ENCODE measurements at places on chromosomes 2 and 18.

- no peak overlapping the region for H3K4me3 ChIP-seq
- DNase-seq: no peak
- no peaks in the 10 kb centered on the region for H3K27me3 ChIP-seq
- peaks cover 2% of the 10 kb centered on the region for H3K36me3 ChIP-seq
Measured at GRCh38 chr18:79242246-79242645, 153.5 kb upstream of the NFATC1 start.

DNA sequence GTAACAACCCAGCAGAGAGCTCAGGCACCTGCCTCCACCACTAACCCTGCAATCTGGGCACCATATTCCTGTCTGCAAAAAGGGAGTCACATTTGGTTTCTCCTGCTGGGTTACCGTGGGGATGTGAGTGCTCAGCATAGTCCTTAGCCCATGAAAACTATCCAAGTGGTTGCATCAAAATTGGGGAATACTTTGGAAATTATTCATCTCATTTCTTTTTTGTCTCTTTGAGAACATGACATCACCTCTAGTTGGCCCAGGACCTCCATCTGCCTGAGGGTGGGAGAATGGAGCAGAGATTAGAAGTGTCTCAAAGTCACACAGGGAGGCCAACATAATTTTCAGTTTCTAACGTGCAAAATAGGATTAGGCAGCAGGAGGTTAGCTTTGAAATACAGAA is 19.3 kb upstream of the SPP2 start:
- peaks cover 3% of the 10 kb centered on the region for H3K36me3 ChIP-seq
- DNase-seq: no peak

- peaks cover 5% of the 10 kb centered on the region for H3K27me3 ChIP-seq
- no peaks in the 10 kb centered on the region for H3K36me3 ChIP-seq
- no peak overlapping the region for H3K27ac ChIP-seq
- no peak for DNase-seq
- H3K4me1 ChIP-seq: no peaks in the 10 kb centered on the region
Measured at GRCh38 chr2:218193701-218194100, 23.3 kb upstream of the ARPC2 start.

- H3K27ac ChIP-seq: peak overlapping the region; percentile 45
- H3K4me3 ChIP-seq: no peak overlapping the region
- H3K27me3 ChIP-seq: no peaks in the 10 kb centered on the region
- DNase-seq: no peak
- H3K4me1 ChIP-seq: peaks cover 15% of the 10 kb centered on the region
Measured at GRCh38 chr2:218229239-218229638, 12.2 kb downstream of the ARPC2 start.

DNA sequence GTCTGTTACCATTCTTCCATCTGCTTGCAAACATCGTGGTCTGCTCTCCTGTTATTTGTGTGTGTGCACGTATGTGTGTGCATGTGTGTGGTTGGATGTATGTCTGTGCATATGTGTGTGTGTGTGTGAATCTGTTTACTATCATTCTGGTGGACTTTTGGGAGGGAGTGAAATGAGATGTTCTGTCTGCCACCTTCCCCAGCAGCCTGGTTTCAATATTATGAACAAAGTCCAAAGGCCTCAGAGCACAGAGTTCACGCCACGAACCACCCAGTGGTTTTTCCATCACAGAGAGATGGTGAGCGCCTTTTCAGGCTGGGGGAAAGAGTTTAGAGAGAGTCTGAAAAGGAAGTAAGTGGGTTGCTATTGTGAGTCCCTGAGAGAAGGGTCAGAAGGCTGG is 67.1 kb upstream of the YWHAQ start:
- no peak overlapping the region for H3K4me3 ChIP-seq

- no peaks in the 10 kb centered on the region for H3K27me3 ChIP-seq
- H3K4me3 ChIP-seq: no peak overlapping the region
- no peak for DNase-seq
- no peak overlapping the region for H3K27ac ChIP-seq
Measured at GRCh38 chr2:9965119-9965822, 13.8 kb downstream of the GRHL1 start.

- DNase-seq: no peak
- no peak overlapping the region for H3K4me3 ChIP-seq
- H3K4me1 ChIP-seq: peaks cover 9% of the 10 kb centered on the region
Measured at GRCh38 chr2:41912337-41912736, 135.5 kb upstream of the PKDCC start.

DNA sequence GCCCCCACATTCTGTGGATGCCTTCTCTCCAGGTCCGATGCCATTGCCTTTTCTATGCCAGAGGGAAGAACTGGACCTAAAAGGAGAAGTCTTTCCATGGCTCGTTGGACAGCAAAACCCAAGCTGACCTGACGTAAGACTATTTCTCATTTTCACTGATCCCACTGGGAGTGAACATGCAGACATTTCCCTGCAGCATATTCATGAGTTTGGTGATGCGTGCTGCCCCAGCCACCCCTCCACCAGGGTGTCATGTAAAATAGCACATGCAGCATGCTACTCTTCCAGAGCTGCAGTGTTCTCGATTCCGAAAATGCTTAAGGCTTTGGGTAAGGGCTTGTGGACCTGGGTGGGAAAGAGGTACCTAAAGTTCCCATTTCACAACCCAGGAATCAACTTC is 221.2 kb downstream of the UXS1 start:
- H3K27ac ChIP-seq: no peak overlapping the region
- H3K4me3 ChIP-seq: no peak overlapping the region
- peaks cover 2% of the 10 kb centered on the region for H3K4me1 ChIP-seq
- peaks cover 16% of the 10 kb centered on the region for H3K27me3 ChIP-seq

- peak overlapping the region; percentile 48 for H3K4me3 ChIP-seq
- peaks cover 48% of the 10 kb centered on the region for H3K4me1 ChIP-seq
- no peaks in the 10 kb centered on the region for H3K36me3 ChIP-seq
Measured at GRCh38 chr2:30217644-30218337, 13.5 kb upstream of the LBH start.

DNA sequence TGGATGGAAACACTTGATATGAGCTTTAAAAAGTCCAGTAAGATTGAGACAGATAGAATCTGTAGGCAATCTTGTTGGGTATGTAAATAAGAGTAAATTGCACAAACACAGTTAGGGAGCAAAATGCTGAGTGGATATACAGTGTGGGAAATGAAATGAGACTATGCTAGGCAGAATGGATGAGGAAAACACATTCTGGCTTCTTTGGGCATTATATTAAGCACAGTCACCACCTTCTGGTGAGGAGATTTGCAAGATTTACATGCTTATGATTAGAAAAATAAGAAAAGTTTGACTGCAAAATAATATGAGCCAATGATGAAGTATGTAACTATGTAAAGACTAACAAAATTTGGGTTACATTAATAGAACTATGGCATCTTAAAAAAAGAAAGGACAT is 2165.0 kb upstream of the CELF4 start:
- DNase-seq: no peak
- H3K27ac ChIP-seq: no peak overlapping the region
- H3K4me1 ChIP-seq: peaks cover 9% of the 10 kb centered on the region
- no peaks in the 10 kb centered on the region for H3K27me3 ChIP-seq
- no peaks in the 10 kb centered on the region for H3K36me3 ChIP-seq

DNA sequence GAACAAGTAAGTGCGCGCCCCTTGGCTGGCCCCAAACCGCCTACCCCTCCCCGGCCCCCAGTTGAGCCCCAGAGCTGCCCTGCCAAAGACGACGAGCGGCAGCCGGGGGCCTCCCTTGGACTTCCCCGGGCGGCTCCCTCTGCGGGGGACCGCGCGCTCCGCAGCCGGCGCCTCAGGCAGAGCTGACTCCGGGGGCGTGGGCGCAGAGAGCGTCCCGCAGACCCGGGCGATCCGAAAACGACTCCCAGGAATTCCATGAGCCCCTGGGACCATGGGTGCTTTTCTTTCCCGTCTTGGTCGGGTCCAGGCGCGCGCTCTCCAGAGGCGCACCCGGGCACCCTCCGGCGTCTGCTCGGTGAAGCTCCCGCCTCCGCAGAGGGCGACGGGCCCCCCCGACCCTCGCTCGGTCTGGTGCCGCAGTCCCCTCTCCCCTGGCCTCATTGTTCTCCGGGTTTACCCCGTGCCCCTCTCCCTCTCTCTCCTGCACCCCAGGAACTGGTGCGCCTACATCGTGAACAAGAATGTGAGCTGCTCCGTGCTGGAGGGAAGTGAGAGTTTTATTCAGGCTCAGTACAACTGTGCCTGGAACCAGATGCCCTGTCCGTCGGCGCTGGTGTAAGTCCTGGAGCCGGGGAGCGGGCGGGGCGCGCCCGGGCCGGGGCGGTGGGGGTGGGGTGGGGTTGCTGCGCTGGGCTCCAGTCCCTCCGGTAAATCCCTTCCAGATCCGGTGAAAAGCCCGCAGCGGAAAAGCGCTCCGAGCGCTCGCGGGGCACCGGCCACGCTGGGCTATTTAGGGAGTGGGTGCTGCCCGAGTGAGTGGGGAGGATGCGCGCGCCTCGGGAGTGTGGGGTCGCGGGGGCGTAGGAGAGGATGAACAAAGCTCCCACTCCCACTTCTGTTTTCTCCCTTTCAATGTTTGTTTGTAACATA is 776 bp downstream of the EMILIN2 start:
- peaks cover 78% of the 10 kb centered on the region for H3K27me3 ChIP-seq
- H3K4me1 ChIP-seq: peaks cover 6% of the 10 kb centered on the region
- H3K4me3 ChIP-seq: peak overlapping the region; percentile 69
- H3K36me3 ChIP-seq: no peaks in the 10 kb centered on the region
- peak; percentile 17 for DNase-seq
- peak overlapping the region; percentile 33 for H3K27ac ChIP-seq

DNA sequence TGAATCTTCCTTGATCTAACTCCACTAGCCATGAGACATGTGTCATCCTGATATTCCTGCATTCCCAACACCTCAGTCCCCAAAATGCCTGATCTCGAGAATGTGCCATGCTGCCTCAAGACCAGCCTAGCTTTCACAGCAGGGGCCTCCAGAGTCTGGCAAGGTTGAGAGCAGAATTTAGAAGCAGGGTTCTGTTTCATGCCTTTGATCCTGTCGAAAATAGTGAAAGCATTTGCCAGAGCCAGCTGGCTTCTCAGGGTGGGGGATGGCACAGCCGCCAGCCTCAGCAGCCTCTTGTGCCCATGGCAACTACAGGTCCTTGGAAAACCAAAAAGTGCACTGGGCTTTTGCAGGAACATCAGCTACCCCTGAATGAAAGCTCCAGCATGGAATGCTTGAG is 143.5 kb downstream of the RTN4 start:
- no peaks in the 10 kb centered on the region for H3K27me3 ChIP-seq
- H3K4me3 ChIP-seq: no peak overlapping the region
- H3K36me3 ChIP-seq: no peaks in the 10 kb centered on the region
- H3K27ac ChIP-seq: no peak overlapping the region

- no peak for DNase-seq
- no peak overlapping the region for H3K4me3 ChIP-seq
- no peaks in the 10 kb centered on the region for H3K27me3 ChIP-seq
- peaks cover 24% of the 10 kb centered on the region for H3K4me1 ChIP-seq
- peaks cover 52% of the 10 kb centered on the region for H3K36me3 ChIP-seq
Measured at GRCh38 chr2:196917802-196918201, 8.7 kb downstream of the PGAP1 start.

GRCh38 chr18:40347261-40347660 is 1607.8 kb upstream of the PIK3C3 start:
- H3K27me3 ChIP-seq: no peaks in the 10 kb centered on the region
- H3K4me1 ChIP-seq: peaks cover 2% of the 10 kb centered on the region
- no peak overlapping the region for H3K27ac ChIP-seq
- no peak overlapping the region for H3K4me3 ChIP-seq
- H3K36me3 ChIP-seq: no peaks in the 10 kb centered on the region
